Keratinocyte (primary cell): ENCODE measurements at places on chromosomes 6 and 20. TPM values are rescaled to one million over a fixed set of nuclear protein-coding genes. Genes with fewer than 3 reads are reported as not detected.
A peak's percentile ranks its signal among the peaks of the same experiment; 100 is the strongest.

GRCh38 chr20:32822225-32822624 lies 2.5 kb downstream of the MAPRE1 start:
- DNase-seq, result no peak

DNA sequence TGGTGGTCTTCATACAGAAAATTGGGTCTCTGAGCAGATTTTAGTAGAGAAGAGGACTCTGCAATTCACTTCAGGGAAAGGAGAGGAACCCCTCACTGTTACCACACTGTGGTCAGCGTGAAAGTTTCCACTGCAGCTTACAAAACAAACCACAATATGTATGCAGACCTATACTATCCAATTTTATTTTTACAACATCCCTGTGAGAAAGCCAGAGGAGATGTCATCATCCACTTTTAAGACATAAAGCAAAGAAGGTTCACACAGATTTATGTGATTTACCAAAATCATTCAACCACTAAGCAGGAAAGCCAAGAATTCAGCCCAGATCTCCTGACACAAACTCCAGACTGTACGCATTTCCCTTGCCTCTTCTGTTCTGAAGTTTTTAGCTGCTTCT lies 442.4 kb downstream of the FRK start:
- DNase-seq, result no peak

DNA sequence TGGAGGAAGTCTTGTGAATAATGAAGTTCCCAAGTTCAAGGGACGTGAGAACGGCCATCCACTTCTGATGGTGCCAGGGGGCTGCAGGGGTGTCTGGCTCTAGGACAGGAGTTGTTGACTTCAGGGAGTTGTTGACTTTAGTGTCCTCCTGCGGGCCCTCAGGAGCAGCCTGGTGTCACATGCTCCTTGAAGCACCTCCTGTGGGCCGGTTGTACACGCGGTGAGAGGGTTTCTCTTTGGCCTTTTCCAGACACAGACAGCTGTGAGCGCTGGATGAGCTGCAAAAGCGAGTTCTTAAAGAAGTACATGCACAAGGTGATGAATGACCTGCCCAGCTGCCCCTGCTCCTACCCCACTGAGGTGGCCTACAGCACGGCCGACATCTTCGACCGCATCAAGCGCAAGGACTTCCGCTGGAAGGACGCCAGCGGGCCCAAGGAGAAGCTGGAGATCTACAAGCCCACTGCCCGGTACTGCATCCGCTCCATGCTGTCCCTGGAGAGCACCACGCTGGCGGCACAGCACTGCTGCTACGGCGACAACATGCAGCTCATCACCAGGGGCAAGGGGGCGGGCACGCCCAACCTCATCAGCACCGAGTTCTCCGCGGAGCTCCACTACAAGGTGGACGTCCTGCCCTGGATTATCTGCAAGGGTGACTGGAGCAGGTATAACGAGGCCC lies 77.8 kb downstream of the ISM1 start:
- DNase-seq, result no peak

DNA sequence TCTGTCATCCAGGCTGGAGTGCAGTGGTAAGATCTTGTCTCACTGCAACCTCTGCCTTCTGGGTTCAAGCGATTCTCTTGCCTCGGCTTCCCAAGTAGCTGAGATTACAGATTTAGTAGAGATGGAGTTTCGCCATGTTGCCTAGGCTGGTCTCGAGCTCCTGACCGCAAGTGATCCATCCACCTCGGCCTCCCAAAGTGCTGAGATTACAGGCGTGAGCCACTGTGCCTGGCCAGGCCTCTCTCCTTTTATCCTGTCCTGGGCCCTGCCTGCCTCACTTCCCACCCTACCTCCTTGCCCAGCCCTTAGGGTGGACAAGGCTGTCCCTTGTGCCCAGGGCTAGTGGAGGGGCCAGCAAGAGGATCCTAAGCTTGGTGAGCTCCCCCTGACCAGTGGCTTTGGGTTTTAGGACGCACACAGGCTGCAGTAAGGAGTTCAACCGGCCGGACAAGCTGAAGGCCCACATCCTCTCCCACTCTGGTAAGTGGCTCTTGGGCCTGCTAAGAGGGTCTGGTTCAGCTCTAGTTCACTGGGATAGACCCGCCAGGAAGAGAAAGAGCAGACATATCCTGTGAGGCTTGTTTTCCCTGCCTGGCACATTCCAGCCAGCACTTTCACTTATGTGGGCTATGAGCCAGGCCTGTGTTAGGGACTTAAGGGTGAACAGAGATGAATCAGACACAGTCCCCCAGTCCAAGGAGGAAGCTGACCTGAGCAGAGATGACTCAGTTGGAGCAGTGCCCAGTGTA lies 21.9 kb upstream of the CHMP4B start:
- DNase-seq, result peak; percentile 97

The POPDC3 gene
- polyA plus RNA-seq, result 15.0 to 17.2 TPM (median 15.9 TPM) in 3 replicates

DNA sequence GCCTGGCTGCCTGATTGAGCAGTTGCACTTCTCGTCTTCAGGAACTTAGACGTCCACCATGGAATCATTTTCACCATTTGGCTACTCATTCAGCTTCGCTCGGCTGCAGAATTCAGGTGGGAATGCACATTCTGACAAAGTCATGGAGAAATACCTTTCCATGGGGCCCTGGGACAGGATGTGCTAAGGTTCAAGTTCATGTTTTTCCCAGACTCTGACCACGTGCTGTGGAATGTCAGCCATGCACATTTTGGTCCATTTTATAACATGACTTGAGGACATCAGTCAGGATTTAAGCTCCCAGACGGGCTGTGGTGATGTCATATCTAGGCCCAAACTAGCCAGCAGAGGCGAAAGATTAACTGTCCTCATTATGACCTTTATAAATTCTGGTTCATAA lies 205.3 kb downstream of the TBXT start:
- DNase-seq, result no peak

The DEFB119 gene
- not detected in 3 replicates for polyA plus RNA-seq

- no peak for DNase-seq
Measured at GRCh38 chr6:151493804-151494234, at the start of gene CCDC170. Gene CCDC170, plus strand, starts transcription at chr6:151494017. Its CDS starts 112 bp downstream, at chr6:151494129.

GRCh38 chr6:9834233-9834632 lies 580.6 kb downstream of the TFAP2A start:
- no peak for DNase-seq

GRCh38 chr20:24487240-24487639 lies 17.8 kb downstream of the SYNDIG1 start:
- no peak for DNase-seq

The SNX14 gene
- 54.5 to 97.5 TPM (median 75.8 TPM) in 3 replicates for polyA plus RNA-seq

- DNase-seq, result no peak
Measured at GRCh38 chr20:61106438-61106837, 145.6 kb upstream of the CDH4 start.

The C6orf52 gene
- polyA plus RNA-seq, result not detected in 3 replicates

The AGER gene
- polyA plus RNA-seq, result 2.0 to 2.4 TPM (median 2.4 TPM) in 3 replicates

DNA sequence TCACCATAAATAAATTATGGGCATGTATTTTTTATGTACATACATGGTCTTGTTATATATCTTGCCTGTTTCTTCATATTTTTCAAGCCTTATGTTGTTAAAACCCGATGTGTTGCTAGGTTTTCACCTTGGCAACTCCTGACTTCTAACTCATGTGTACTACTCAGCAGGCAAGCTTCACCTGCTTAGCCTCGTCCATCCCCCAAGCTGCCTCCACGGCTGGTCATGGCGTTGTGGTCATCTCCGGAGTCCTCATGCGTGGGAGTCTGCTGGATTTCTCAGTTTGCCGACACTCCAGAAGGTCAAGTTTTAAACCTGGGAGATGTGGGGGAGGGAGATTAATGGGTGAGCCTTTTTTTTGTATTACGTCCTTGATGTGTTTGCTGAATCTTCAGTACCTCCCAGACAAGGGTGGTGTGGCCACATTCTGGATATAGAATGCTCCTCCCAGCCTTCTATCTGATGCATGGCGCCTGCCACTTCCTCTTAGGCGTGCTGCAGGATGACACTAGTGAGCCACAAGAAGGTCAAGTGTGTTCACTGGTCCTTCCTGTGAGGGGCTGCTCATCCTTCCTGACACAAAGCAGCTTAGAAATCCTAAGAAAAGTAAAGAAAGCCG lies 26.6 kb upstream of the EDN3 start:
- no peak for DNase-seq

DNA sequence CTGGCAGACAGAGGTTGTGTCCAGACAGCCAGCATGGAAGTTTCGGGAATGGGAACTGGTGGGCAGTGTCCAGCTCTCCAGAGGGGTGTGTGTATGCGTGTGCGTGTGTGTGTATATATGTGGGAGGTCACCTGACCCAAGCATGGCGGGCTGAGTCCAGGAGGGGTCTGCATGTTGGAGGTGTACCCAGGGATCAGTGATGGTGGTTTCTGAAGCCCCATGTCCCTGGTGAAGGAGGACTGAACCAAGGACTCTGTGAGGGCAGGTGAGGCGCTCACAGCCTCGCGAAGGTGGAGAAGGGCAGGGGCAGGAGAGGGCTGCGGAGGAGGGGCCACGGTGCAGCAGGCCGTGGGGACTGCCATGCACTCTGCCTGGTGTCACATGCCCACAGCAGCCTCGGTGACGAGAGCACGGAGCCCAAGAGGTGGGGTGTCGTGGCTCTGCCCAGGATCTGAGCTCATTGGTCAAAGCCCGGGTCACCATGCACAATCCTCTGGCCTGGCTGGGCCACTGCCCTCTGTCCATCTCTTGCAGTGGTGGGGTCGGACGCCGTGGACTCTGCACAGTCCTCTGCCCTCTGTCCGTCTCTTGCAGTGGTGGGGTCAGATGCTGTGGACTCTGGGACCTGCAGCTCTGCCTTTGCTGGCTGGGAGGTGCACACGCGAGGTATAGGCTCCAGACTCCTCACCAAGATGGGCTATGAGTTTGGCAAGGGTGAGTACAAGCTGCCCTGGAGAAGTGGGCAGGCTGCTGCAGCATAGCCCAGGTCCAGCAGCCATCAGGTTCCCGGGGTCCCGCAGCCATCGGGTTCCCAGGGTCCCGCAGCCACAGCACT lies 2.1 kb upstream of the LIME1 start:
- DNase-seq, result no peak

DNA sequence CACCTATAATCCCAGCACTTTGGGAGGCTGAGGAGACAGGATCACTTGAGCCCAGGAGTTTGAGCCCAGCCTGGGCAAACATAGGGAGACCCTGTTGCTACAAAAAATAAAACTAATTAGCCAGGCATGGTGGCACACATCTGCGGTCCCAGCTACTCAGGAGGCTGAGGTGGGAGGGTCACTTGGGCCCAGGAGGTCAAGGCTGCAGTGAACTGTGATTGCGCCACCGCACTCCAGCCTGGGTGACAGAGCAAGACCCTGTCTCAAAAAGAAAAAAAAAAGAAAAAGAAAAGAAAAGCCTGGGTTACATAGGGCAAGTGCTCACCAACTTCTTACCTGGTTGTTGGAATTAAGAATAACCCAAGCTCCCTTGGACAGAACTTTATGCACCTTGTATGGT lies 14.6 kb upstream of the MYB start:
- no peak for DNase-seq

- no peak for DNase-seq
Measured at GRCh38 chr20:16111172-16111832, 461.9 kb downstream of the KIF16B start.

DNA sequence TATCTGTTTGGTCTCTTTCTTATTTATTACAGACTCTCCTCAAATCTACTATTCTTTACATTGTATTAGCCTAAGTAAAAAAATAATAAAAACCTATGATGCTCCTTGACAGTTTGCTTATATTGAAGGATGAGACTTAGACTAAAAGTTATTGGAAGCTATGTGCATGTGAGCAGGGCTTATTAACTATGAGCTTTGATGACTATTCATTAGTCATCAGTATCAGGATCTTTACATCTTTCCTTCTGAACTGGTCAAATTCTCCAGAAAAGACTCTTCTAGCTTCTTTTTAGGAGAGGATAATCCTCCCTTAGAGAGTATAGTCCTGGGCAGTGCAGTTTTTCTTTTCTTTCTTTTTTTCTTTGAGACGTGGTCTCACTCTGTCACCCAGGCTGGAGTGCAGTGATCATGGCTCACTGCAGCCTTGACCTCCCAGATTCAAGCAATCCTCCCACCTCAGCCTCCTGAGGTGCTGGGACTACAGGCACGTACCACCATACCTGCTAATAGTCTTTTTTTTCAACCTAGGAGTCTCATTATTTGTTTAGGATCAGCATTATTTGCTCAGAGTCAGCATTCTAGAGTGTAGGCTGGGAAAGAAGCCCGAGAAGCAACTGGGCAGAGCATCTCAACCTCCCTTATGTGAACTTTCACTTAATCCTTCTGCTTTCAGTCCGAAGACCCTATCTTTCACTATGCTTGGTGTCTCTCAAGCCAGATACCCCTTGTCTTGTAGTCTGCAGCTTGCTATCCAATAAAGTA lies 37.1 kb upstream of the YWHAB start:
- DNase-seq, result no peak

The POM121L2 gene
- polyA plus RNA-seq, result 0.01 TPM in 1 of 3 replicates, not detected in the others

The C6orf132 gene
- polyA plus RNA-seq, result 8.1 to 15.3 TPM (median 11.8 TPM) in 3 replicates
